ENCODE measurements at places on chromosomes 16 and 17. TPM values are rescaled to one million over a fixed set of nuclear protein-coding genes. Genes with fewer than 3 reads are reported as not detected.

DNA sequence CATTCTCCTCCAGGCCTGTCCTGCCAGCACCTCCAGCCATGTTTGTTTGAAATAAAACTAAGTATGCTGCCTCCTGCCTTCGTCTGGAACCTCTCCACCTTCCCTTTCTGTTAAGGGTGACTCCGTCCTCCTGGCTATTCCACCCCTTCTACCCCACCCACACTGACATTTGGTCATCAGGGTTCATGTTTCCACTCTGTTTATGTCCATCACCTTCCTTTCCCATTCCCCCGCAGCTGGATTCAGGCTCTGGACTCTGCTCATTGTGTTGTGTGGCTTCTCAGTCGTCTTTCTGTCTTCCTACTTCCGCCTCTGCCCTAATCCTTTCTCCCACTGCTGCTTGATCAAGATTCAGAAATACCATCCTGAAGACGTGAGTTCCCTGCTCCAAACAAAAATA, 28.6 kb downstream of the EPN2 start:
- no peaks in the 10 kb centered on the region for H3K36me3 ChIP-seq
- H3K27ac ChIP-seq = no peak overlapping the region
- H3K27me3 ChIP-seq = no peaks in the 10 kb centered on the region
- H3K4me3 ChIP-seq = no peak overlapping the region
- DNase-seq = no peak

GRCh38 chr17:50618941-50619340, 15.7 kb upstream of the ABCC3 start:
- H3K27ac ChIP-seq = no peak overlapping the region
- DNase-seq = no peak
- H3K36me3 ChIP-seq = no peaks in the 10 kb centered on the region
- H3K4me1 ChIP-seq = peaks cover 6% of the 10 kb centered on the region
- H3K4me3 ChIP-seq = no peak overlapping the region
- H3K27me3 ChIP-seq = peaks cover 19% of the 10 kb centered on the region

DNA sequence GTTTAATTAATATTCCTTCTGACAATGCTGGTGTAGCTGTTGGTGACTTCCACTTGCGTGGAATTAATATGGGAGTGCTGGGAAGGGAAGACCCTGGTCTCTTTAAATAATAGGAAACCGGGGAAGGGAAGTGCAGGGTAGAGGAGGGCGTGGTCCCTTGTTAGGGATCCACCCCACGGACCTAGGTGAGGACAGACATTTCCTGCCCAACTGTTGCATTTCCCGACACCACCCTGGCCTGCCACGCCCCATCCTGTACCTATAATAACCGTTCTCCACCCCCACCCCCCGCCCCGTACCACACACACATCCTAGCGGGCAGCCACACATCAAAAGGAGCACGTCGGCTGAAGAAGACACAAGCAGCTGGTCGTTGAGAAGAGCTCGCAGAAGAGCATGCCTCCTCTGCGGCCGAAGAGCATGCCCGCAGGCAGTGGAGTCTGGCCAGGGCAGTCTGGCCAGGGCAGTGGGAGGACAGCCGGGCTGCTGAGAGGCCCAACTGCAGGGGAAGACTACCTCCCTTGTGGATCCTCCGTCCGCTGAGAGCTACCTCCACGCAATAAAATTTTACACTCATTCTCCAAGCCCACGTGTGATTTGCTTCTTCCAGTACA, 36.8 kb upstream of the MMD start:
- no peak overlapping the region for H3K4me3 ChIP-seq
- no peak overlapping the region for H3K27ac ChIP-seq
- H3K27me3 ChIP-seq = peaks cover 3% of the 10 kb centered on the region
- no peaks in the 10 kb centered on the region for H3K36me3 ChIP-seq
- DNase-seq = no peak

DNA sequence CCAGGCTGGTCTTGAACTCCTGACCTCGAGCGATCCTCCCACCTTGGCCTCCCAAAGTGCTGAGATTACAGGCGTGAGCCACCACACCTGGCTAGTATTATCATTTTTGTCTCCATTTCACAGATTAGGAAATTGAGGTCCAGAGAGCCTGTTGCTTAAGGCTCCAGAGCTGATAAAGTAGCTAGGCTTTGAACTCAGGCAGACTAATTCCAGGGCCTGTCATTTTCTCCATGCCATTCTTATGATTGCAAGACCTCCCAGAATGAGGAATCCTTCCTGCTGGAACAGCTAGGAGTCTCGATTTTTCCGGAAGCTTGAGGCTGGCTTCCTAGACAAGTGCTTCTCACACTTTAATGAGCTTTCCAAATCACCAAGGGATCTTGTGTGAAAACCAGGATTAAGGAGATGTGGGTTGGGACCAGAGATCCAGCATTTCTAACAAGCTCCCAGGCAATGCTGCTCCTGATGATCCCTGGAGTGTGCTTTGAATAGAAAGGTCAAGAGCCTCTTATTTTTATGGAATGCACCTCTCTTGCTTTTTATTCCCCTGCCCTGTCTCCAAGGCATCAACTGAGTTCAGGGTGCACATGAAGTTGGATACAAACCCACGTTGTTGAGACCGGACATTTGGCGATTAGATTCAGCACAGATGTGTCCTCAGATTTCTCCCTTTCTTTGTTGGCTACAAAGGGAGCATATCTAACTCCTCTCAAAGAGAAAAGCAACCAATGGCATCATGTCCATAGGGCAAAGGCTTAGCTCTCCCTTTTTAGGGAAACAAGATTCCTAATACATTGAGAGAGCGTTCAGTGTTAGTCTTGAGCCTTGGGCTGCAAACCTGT, 40.3 kb upstream of the FAM20A start:
- no peak overlapping the region for H3K27ac ChIP-seq
- H3K27me3 ChIP-seq = no peaks in the 10 kb centered on the region
- no peak for DNase-seq
- H3K4me3 ChIP-seq = no peak overlapping the region

GRCh38 chr16:63461248-63461841, 1425.1 kb upstream of the CDH8 start:
- no peaks in the 10 kb centered on the region for H3K4me1 ChIP-seq
- no peaks in the 10 kb centered on the region for H3K27me3 ChIP-seq
- H3K4me3 ChIP-seq = no peak overlapping the region
- no peak for DNase-seq

GRCh38 chr17:29757788-29758187, 135.1 kb upstream of the CORO6 start:
- peaks cover 20% of the 10 kb centered on the region for H3K4me1 ChIP-seq
- H3K27me3 ChIP-seq = no peaks in the 10 kb centered on the region
- no peak for DNase-seq
- no peak overlapping the region for H3K4me3 ChIP-seq
- peaks cover 7% of the 10 kb centered on the region for H3K36me3 ChIP-seq

Gene HNF1B
- not detected for total RNA-seq

DNA sequence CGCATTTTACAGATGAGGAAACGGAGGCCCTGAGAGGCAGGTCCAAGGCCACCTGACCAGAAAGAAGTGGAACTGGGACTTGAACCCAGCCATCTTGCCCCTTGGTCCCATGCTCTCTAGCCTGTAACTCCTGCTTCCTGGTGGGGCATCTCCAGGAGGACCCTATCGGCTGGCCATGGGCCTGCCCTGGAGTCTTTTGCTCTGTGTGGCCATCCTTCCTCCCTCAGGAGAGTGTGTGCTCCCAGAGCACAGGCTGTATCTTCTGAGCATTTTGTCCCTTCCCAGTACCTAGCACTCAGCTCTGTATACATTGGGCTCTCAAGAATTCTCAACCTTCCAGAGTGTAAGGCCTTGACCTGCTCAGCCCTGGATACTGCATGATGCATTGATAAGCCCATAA, 28.4 kb upstream of the STH start:
- H3K36me3 ChIP-seq = no peaks in the 10 kb centered on the region
- no peak overlapping the region for H3K27ac ChIP-seq
- peaks cover 34% of the 10 kb centered on the region for H3K4me1 ChIP-seq
- DNase-seq = no peak

GRCh38 chr16:81276323-81276722, 37.8 kb downstream of the BCO1 start:
- no peaks in the 10 kb centered on the region for H3K27me3 ChIP-seq
- peaks cover 26% of the 10 kb centered on the region for H3K4me1 ChIP-seq
- H3K4me3 ChIP-seq = no peak overlapping the region
- H3K27ac ChIP-seq = peak overlapping the region; percentile 27

Gene PHKB
- total RNA-seq = 92.9 TPM

Gene CCL1
- total RNA-seq = not detected

DNA sequence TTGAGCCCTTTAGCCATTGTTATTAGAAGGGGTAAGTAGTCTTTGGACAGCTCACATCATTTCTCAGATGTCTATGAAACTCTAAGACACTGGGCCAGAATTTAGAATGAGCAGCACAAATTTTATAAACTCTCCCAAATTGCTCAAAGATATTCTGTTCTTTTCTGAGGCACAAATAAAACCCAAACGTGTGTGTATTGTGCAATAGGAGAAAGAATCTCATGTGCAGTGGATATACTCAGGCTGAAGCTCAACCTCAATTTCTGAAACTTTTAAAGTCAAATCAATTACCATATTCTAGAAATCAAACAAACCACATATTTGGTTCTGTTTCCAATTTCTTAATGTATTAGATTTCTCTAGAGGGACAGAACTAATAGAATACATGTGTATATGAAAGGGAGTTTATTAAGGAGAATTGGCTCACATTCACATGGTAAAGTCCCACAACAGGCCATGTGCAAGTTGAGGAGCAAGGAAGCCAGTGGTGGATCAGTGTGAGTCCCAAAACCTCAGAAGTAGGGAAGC, 403.6 kb downstream of the RBFOX1 start:
- H3K4me3 ChIP-seq = no peak overlapping the region
- H3K27me3 ChIP-seq = no peaks in the 10 kb centered on the region
- H3K4me1 ChIP-seq = peaks cover 2% of the 10 kb centered on the region
- H3K36me3 ChIP-seq = no peaks in the 10 kb centered on the region
- no peak overlapping the region for H3K27ac ChIP-seq

- H3K27me3 ChIP-seq = no peaks in the 10 kb centered on the region
- DNase-seq = no peak
- peaks cover 9% of the 10 kb centered on the region for H3K4me1 ChIP-seq
- H3K4me3 ChIP-seq = peak overlapping the region; percentile 19
- H3K36me3 ChIP-seq = no peaks in the 10 kb centered on the region
Measured at GRCh38 chr17:76791053-76791980, 53.4 kb downstream of the MFSD11 start.

- H3K36me3 ChIP-seq = peaks cover 44% of the 10 kb centered on the region
- DNase-seq = no peak
- H3K4me3 ChIP-seq = no peak overlapping the region
- H3K4me1 ChIP-seq = peaks cover 48% of the 10 kb centered on the region
Measured at GRCh38 chr16:4852221-4852872, 5.1 kb downstream of the UBN1 start.

Gene KRT28
- total RNA-seq = 5.6 TPM

DNA sequence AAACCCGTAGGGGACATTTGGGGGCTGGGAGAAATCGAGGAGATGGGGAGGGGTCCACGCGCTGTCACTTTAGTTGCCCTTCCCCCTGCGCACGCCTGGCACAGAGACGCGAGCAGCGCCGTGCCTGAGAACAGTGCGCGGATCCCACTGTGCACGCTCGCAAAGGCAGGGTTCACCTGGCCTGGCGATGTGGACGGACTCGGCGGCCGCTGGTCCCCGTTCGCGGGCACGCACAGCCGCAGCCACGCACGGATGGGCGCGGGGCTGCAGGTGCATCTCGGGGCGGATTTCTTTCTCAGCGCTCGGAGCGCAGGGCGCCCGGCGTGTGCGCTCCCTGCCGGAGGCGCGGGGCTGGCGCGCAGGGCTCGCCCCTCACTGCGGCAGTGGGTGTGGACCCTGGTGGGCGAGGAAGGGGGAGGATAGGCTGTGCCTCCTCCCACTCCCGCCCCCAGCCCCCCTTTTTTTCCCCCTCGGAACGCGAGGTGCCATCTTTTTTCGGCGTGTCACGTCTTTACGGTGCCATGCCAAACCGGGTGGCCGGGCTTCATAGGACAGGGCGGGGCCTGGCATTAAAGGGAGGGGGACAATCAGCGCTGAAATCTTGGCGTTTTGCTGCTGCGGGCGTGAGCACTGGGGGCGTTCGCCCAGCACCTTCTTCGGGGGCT, 1.1 kb downstream of the MAPT start:
- peaks cover 38% of the 10 kb centered on the region for H3K4me1 ChIP-seq
- no peaks in the 10 kb centered on the region for H3K36me3 ChIP-seq
- peak overlapping the region; percentile 71 for H3K4me3 ChIP-seq
- peaks cover 52% of the 10 kb centered on the region for H3K27me3 ChIP-seq

Gene LRRC37A
- 6.0 TPM for total RNA-seq

Gene PYDC1
- total RNA-seq = not detected

Gene CHST4
- total RNA-seq = not detected

Gene PIGS
- 75.9 TPM for total RNA-seq

Gene USP10
- 58.5 TPM for total RNA-seq

Gene AKAP10
- total RNA-seq = 16.9 TPM

DNA sequence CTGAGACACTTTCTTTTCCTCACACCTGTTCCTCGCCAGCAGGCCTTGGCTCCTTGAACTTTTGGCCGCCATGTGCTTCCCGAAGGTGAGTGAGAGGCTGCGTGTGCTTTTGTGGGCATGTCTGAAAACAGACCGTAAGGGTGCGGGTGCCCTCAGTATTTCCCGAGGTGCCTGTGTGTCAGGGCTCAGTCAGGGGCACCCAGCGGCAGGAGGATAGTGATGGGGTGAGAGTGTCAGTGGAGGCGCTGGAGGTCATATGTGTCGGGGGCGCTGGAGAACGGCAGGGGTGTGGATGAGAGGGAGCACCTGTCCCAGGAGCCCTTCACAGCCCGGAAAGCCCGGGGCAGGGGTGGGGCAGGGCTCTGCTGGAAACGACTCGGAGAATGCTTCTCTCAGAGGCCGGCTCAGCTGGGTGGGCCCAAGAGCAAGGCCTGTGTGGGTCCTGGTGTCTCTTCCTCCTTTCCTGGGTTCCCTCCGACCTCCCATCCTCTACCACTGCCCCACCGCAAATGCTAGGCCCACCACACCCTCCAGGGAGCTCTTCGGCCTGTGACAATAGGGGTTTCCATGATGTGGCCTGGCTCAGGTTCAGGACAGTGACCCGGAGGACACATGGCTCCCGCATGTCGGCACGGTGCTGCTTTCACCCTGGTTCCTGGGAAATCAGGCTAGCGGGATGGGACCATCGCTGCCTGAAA, 451 bp downstream of the IL32 start:
- no peaks in the 10 kb centered on the region for H3K27me3 ChIP-seq
- peak overlapping the region; percentile 40 for H3K4me3 ChIP-seq
- no peak for DNase-seq
- peaks cover 35% of the 10 kb centered on the region for H3K4me1 ChIP-seq
- H3K27ac ChIP-seq = peak overlapping the region; percentile 41

- no peaks in the 10 kb centered on the region for H3K27me3 ChIP-seq
- H3K36me3 ChIP-seq = peaks cover 21% of the 10 kb centered on the region
- no peak for DNase-seq
- no peak overlapping the region for H3K27ac ChIP-seq
- H3K4me3 ChIP-seq = no peak overlapping the region
Measured at GRCh38 chr17:37162800-37163199, 213.0 kb upstream of the C17orf78 start.

DNA sequence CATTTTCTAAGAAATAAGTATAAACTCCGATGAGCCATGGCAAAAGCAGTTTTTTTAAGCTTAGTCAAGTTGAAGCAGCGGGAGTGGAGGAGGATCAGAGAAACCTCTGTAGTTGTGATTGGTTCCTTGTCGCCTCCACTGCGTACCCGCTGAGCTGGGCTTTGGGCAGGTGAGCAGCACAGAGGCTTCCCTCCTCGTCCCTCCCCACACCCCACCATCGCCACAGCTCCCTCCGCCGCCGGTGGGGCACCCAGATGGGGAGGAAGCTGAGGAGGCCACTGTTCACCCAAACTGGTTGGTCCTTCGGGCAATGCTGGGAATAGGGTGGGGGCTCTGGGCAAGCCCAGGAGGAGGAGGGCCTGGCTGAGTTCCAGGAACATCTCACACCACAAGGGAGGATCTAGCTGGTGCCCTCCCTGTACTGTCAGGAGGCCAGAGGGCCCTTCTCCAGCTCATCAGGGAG, 5.2 kb upstream of the MRPL38 start:
- peak overlapping the region; percentile 52 for H3K27ac ChIP-seq
- DNase-seq = no peak
- H3K4me3 ChIP-seq = no peak overlapping the region
- H3K4me1 ChIP-seq = peaks cover 49% of the 10 kb centered on the region

Data from suprapubic skin (tissue), 4 donors.